ENCODE measurements at places on chromosomes 6 and 20. TPM values are rescaled to one million over a fixed set of nuclear protein-coding genes. Genes with fewer than 3 reads are reported as not detected.
A peak's percentile ranks its signal among the peaks of the same experiment; 100 is the strongest.

- peak; percentile 88 for DNase-seq
These were observed 12.9 kb upstream of the TBC1D22B start for GRCh38 chr6:37244430-37245310.

GRCh38 chr6:69867639-69867976 lies 1.3 kb downstream of the COL19A1 start:
- DNase-seq, result no peak

The OR2H1 gene
- polyA plus RNA-seq, result not detected

GRCh38 chr6:119834418-119834817 lies 484.9 kb upstream of the MAN1A1 start:
- no peak for DNase-seq

- no peak for DNase-seq
These were observed 363.9 kb downstream of the PREX1 start for GRCh38 chr20:48463916-48464315.

GRCh38 chr6:108985301-108985700 lies 109.3 kb downstream of the SESN1 start:
- no peak for DNase-seq

DNA sequence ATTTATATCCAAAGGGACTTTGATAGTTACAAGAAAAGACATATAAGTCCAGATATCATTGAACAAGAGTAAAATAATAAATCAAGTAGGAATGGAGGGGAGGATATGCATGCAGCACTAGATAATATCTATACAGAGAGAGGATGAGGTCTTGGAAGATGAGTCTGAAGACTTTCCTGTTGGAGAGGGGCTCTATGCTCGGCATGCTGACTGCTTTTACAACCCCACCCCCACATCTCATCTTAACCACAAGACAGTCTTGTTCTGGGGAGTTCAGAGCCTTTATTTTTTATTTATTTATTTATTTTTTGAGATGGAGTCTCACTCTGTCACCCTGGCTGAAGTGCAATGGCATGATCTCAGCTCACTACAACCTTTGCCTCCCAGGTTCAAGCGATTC lies 48.4 kb upstream of the IER3 start:
- no peak for DNase-seq

DNA sequence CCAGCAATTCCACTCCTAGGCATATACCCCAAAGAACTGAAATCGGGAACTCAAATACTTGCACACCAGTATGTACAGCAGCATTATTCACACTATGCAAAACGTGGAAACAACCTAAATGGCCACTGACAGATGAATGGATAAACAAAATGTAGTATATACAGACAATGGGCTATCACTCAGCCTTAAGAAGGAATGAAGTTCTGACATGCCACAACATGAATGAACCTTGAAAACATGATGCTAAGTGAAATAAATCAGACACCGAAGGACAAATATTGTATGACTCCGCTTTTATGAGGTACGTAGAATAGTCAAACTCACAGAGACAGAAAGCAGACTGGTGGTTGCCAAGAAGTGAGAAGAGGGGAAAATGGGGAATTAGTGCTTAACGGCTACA lies 59.1 kb upstream of the CCN6 start:
- DNase-seq, result no peak

GRCh38 chr6:154504102-154504501 lies 6.4 kb downstream of the CNKSR3 start:
- DNase-seq, result no peak

DNA sequence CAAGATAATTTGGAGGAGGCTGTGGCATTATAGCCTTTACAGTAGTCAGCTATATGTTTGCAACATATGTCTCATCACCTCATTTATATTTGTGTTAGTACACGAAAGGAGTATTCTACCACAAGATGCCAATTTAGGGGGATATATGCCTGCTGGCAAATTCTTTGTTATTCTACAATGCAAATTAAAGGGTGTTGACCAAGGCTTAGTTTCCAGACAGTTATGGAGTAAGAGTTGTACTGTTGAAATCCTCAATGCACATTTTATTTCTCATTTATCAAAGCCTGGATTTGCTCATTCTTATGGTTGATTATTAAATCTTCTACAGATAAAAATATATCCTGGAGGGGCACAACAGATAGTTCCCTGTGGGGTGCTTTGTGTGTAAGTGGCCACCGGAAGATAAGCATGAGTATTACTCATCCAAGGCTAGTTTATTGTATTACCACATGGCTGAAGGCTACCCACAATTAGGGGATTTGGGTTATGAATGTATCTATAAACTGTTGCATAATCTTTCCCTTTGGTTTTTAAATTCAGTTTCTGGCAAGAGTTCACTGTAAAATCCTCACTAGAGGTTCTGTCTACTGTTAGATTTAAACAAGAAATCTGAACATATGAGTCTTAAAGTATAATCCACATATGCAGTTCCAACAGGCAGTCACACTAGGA lies 9.0 kb downstream of the CST9 start:
- DNase-seq, result no peak

GRCh38 chr6:150765067-150765764 lies 100.3 kb upstream of the MTHFD1L start:
- no peak for DNase-seq

DNA sequence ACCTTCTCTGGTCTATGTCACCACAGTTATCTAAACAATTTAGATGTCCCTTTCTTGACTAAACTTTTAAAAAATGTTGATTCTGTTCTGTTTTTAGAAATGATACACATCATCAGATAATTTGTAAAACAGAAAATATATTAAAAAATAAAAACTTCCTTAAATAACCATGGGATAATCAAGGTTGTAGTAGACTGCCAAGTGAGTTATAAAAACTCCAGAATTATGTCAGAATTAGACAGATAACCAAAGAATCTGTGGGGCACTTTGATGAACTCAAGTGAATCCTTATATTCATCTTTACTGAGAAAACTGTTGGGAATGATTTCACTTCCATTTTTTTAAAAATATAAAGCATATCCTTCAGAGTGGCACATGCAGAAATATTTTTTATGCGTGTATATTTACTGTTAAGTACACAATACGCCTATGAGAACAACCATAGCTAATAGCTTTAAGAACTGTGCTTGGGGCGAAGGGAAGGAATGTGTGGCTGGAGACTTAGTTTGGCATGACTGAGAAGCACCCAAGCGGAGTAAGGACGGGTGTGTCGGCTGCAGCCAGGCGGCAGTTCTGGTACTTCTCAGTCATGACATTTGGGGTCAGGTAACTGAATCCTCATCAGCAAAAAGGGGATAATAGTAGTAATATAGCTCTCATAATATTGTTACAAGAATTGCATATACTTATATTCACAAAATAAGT lies 604.7 kb upstream of the CITED2 start:
- no peak for DNase-seq

The TRIM31 gene
- 0.21 TPM for polyA plus RNA-seq

GRCh38 chr6:45677381-45678284 lies 299.9 kb upstream of the SUPT3H start:
- peak; percentile 71 for DNase-seq
